CD8-positive, alpha-beta memory T cell (primary cell): ENCODE measurements at places on chromosomes 7 and 10.

GRCh38 chr10:86876748-86877147, 80.7 kb downstream of the MMRN2 start:
- DNase-seq: no peak

- DNase-seq: no peak
Observed at GRCh38 chr7:155868955-155869783, 56.9 kb upstream of the SHH start.

GRCh38 chr7:13835442-13835841, 154.0 kb downstream of the ETV1 start:
- no peak for DNase-seq

DNA sequence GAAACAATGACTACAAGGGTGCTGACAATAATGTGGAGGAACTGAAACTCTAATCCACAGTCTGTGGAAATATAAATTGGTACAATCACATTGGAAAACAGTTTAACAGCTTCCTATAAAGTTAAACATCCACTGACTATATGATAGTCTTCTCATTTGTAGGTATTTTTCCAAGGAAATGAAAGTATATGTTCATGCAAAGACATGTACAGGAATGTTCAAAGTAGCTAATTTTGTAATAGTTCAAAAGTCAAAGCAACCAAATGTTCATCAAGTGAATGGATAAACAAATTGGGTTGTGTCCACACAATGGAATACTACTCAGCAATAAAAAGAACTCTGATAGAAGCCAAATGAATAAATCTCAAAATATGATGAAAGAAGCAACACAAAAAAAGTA, 626.0 kb upstream of the IGFBP3 start:
- DNase-seq: no peak

DNA sequence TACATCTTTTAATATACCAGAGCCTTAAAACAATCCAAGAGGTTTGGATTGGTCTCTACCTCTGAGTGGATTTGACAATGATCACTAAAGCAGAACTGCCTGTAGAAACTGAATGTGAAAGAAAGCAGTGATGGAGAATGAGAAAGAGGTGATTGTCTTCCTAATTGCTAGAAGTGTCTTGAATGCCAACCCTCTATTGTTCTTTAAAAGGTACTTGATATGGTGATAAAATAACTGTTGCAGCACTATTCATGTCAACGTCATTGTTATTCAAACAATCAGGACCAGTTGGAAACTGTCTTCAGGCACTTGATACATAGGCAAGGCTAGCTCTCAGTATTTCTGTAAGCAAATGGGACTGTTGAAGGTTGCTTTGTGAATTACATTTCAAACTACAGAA, 47.9 kb upstream of the ITPRID1 start:
- no peak for DNase-seq

- DNase-seq: no peak
Observed at GRCh38 chr7:102935450-102936115, 22.8 kb downstream of the LRRC17 start.

DNA sequence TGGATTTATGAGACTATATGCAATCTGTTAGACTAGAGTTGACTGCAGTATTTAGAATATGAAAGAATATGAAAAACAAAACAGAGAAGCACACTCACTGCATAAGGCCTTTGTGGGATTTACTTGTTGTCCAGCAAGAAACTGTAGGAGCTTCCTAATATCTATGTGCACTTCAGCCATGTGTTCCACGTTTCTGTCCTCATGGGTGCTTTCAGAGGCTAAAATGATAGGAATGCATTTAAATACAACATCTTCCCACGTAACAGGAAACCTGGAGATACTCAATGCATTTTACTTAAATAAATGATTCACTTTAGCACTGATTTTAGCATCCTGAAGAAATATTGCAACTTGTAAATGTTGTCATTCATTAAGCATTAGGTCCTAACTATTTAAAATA, 11.7 kb downstream of the HUS1 start:
- no peak for DNase-seq

- DNase-seq: no peak
Observed at GRCh38 chr10:62650411-62650810, 154.1 kb upstream of the ADO start.

DNA sequence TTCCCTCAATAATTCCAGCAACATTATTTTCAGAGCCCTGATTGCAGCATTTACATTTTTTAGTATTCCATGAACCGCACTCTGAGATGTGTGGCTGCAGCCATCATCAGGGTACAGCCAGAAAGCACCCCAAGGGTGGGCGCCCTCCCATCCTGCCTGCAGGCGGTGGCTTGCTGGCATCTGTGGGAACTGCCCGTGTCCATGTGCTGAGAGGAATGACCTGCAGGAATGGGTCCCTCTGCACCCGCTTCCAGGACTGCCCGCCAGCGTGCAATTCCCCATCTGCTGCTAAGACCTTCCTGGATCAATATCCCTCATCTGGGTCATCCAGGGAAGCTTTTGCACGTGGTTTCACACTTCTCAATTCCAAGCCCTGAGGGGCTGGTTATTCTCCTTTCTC, 32.8 kb upstream of the NUB1 start:
- DNase-seq: no peak
